ENCODE measurements at places on chromosomes 12 and 14.

- no peak for DNase-seq
These were observed 191.7 kb downstream of the TMX1 start for GRCh38 chr14:51431741-51432140.

DNA sequence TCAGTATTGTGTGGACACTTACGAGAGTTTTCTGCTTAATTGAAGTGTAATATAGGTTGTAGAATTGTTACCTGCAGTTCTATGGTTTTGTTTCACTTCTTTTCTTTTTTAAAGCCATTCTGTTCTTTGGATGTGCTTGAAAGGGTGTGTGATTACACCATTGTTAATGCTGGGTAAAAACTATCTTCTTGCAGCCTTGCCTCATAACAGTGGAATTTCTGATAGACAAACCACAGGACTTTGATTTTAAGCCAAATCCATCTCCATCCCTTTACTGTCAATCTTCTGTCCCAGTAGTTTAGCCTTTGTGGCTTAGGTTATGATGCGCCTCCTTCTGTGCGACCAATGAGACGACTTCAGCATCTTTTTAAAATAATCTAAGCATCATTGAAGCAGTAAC is 182.3 kb downstream of the PELI2 start:
- no peak for DNase-seq

DNA sequence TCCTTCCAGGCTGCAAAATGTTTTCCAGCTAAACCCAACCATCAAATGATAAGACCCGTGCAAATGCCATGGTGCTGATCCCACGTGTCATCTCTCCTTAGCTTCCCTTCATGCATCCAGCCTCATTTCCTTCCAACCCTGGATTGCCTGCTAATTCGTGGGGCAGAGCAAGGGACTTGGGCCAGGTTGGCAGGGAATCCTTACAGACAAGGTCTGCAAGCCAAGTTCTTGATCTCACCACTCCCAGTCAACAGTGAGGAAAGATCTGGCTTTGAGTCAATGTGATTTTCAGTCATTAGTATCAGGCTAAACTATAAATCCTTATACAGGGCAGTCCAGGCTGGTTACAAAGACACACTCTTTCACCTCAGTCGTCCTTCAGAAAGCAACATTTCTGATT is 150.9 kb downstream of the ANO2 start:
- DNase-seq, result no peak

DNA sequence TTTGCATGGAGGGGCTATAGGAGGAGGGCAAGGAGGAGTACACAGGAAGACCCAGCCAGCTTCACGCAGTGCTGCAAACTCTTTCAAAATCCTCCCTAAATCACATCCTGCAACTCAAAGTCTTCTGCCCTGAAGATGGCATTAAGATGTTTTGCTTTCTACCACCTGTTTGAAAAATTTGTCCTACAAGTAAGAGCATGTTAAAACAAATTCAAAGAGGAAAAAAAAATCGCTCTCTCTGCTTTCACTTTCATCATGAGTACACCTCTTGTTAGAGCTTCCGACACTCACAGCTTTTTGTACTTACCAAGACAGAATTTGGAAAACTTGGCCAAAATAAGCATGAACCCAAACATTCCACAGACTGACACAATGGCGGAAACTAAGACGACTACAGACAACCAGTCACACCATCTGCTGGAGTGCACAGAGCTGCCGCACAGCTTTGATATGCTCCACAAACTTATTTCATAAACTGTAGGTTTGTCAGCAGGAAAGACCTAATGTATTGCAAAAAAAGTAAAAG is 21.3 kb downstream of the GCH1 start:
- DNase-seq, result no peak

GRCh38 chr12:28899951-28900350 is 249.1 kb upstream of the FAR2 start:
- DNase-seq, result no peak

- no peak for DNase-seq
These were observed 144.6 kb downstream of the ATP23 start for GRCh38 chr12:58086006-58086405.

GRCh38 chr12:123946152-123946515 is 26.5 kb downstream of the CCDC92 start:
- DNase-seq, result no peak

GRCh38 chr12:98421316-98421715 is 94.1 kb upstream of the TMPO start:
- no peak for DNase-seq

GRCh38 chr12:18057051-18057450 is 32.9 kb downstream of the RERGL start:
- no peak for DNase-seq

- DNase-seq, result no peak
These were observed 98.7 kb downstream of the HECTD4 start for GRCh38 chr12:112283546-112283945.

- no peak for DNase-seq
These were observed 54.4 kb downstream of the AKAP6 start for GRCh38 chr14:32383364-32384009.

DNA sequence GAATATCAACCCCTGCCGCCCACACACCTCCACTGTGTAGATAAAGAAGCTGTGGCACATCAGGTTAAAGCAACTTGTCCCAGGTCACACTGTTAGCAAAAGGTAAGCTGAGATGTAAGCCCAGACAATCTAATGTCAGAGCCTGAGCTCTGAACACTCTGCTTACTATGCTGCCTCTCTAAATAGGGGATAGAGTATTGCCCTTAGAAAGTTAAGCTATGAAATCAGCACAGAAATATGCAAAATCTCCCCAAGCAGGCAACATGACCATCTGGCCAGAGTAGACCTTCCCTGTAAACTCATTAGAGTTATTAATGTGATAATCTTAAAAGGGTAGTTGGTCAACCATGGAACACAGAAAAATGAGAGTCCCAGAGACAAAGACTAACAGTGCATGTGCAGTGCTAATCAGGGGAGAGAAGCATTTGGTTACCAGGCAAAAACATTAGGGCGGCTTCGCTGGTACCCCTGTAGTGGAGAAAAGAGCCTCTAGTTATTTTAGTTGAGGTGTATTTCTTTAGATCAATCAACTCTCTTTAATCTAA is 171.0 kb downstream of the BTG1 start:
- DNase-seq, result no peak

Data from activated CD4-positive, CD25-positive, alpha-beta regulatory T cell (primary cell).